ENCODE measurements at places on chromosomes 4 and X. TPM values are rescaled to one million over a fixed set of nuclear protein-coding genes. Genes with fewer than 3 reads are reported as not detected.

GRCh38 chrX:130575831-130576389 lies 174.1 kb downstream of the RBMX2 start:
- peak; percentile 37 for DNase-seq

DNA sequence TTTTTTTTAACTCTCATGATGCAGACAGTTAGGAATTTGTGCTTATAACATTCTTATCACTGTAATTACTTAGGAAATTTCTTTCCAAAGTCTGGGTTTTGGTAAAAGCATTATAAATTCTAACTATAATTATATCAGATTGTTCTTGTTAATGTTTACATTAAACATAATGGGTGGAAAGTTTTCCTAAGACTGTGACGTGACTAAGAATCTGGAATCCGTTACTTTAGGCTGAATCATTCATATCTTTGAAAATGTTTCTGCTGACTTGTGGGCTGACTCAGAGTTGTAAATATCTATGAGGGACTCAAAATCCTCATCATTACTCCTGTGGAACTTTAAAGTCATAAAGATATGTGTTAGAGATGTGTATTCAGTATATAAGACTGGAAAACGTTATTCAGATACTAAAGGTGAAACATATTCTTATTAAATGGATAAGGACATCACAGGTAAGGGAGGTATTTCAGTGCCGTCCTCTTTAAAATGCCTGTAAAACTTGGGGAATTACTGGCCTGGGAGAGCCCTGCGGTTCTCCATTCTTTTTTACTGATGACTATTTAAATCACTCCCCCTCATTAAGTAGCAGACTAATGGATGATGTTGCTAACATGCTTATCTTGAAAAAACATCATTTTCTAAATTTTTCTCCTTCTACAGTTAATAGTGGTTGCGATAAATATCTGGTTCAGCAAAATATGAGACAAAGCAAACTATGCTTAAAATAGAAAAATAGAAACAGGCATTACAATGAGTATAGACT lies 159.0 kb downstream of the DCLK2 start:
- no peak for DNase-seq

ARMCX6 gene
- 45.2 TPM for total RNA-seq

DNA sequence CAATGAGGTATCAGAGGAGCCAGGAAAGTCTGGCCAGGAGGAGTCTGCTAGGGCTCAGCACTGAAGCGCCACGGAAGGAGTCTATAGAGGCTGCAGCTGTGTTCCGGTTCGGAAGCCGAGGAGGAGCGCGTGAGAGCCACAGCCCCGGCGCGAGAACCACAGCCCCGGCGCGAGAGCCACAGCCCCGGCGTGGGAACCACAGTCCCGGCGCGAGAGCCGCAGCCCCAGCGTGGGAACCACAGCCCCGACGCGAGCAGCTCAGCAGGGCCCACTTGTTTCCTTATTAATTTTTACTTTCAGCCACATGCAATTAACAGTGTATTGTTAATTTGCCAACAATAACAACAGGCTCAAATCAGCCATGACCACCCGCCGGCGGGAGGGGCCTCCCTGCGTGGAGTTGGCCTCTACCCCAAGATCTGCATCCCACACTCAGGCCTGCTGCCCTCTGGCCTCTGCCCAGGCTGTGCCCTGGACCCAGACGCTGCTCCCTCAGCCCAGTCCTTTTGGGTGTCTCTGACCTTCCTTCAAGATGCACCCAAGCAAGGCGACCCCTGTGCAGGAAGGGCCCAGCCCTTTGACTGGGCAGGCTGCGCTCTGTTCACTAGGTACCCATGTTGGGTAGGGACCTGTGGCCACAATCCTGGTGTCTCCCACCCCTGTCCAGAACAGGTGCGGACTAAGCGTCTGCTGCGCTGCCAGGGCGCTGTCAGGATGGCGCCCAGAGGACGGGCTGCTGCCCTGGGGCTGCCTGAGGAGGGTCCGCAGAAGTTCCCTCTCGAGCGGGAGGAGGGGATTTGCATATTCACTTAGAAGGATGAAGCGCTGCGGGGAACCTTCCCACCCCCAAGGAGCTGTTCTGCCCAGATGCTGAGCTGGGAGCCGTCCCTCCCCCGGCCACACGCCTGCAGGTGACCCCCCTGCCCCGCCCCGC lies 113.8 kb downstream of the ADRA2C start:
- DNase-seq, result peak; percentile 18

TFE3 gene
- total RNA-seq, result 29.0 TPM

SRPX2 gene
- not detected for total RNA-seq

FRMD7 gene
- total RNA-seq, result not detected

ART3 gene
- total RNA-seq, result not detected

DNA sequence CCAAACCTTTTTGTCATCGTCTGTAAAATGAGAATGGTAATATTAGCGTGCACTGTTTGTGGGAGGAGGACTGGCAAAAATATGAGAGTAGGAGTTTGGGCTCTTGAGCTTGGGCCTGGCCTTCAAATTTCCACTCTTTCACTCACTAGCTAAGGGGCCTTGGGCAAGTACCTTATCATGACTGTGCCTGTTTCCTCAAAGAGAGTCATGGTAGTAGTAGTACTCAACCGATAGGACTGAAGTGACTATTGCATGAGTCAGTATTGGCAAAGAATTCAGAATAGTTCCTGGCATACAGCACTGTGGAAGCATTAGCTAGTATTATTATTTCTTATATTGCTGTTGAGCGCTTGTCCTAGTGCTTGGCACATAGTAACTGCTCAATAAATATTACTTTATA lies 16.0 kb upstream of the RBM3 start:
- peak; percentile 16 for DNase-seq

IBSP gene
- not detected for total RNA-seq

CDX4 gene
- not detected for total RNA-seq

- peak; percentile 74 for DNase-seq
Measured at GRCh38 chr4:40149960-40150385, 46.9 kb upstream of the RHOH start.

- DNase-seq, result no peak
Measured at GRCh38 chr4:185740471-185740873, 71.5 kb downstream of the SORBS2 start.

TSPAN6 gene
- 0.19 TPM for total RNA-seq
